NCI-H2029 treated with DMSO at 0.1 percent for 48 hours (cell line): ENCODE measurements at places on chromosomes 16 and 17.

GRCh38 chr16:56972403-56973293 is 10.9 kb downstream of the CETP start:
- DNase-seq, result no peak

DNA sequence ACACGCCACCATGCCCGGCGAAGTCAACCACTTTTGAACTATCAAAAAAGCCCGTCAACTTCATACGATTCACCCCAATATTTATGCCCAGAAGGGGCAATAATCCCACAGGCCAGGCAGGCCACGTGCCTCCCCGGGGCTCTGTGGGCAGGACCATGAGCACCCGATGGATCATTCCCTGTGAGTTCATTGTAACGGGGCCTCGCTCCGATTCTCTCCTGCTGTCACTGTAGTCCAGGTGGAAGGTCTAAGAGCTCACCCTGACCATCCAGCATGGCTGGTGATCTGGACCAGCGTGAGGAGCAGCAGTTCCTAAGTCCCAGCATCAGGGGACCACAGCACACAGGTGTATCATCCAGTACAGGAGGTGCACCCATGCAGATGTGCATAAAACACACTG is 77.5 kb upstream of the DOC2B start:
- no peak for DNase-seq

DNA sequence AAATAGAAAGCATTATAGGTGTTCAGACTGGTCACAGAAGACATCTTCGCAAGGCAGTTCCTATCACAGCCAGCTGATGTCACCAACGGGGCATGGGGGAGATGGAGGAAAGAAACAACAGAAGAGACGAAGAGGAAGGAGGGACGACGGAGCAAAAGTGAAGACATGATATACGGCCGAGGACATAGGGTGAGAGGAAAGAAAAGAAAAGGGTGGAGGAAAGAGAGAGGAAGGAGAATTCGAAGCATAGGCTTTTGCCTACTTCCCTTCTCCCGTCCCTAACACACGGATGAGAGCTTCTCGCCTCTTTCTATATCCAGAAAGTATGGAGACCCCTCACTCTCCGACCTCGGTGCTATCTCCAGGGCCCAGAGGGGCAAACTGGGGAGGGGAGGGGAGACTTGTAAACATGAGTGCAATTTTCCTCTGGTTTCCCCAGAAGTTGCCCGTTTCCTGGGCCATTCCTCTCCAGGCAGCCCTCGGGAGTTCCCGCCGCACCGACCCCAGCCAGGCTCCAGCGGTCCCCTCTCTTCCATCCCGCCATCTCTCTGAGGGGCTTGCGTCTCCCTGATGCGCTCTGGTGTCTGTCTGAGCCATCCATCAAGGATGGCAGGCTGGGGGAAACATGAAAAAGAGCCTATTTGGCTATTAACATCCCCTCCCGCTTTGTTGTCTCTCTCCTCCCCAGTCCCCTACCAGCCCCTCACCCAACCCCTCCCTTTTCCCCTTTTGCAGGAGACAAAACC is 26.0 kb downstream of the COPZ2 start:
- no peak for DNase-seq

DNA sequence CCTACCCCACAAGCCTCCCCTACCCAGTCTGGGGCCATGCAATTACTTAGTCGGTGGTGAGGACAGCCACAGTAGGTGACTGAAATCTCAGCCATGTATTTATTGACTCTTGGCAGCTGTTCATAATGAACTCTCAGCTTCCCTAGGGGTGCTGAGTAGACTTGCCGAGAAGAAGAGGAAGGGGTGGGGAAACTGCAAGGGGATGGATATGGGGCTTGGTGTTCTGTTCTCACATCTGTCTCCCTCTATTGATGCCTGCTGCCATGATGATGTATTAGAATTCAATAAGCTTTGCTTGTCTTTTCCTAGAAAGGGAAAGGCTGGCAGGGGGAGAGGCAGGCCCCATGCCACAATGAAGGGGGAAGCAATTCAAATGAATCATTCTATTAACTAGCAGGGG is 112.9 kb downstream of the GP2 start:
- no peak for DNase-seq

DNA sequence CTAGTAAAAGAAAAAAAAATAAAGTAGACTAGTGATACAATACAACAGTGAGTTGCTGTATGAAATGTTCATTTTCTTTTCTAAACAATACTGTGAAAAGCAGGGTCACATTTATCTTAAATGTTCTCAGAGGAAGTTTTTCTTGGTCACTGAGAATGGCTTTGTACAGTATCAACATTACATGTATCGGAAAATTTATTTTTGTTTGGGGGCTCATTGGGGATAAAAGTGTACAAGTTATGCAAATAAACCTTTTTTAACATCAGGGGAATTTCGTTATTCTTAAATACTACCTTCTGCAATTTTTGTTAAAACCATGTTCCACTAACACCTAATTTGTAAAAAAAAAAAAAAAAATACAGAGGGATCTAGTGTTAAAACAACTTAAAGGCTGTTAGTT is 8.7 kb upstream of the ZNF594 start:
- no peak for DNase-seq

DNA sequence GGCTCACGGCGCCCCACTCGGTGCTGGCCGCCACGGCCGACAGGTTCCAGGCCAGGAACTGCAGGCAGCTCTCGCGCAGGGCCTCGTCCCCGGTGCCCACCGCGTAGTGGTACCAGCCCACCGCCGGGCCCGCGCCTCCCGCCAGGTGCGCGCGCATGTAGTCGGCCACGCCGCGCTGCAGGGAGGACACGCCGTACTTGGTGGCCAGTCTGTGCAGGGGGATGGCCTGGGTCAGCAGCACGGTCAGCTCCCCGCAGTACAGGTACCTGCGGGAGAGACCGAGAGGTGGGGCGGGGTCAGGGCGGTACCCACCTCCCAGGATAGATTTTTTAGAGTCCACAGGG is 4.2 kb downstream of the BTBD17 start:
- DNase-seq, result no peak

- no peak for DNase-seq
These were observed 114.6 kb downstream of the ZNF18 start for GRCh38 chr17:11882716-11883115.

DNA sequence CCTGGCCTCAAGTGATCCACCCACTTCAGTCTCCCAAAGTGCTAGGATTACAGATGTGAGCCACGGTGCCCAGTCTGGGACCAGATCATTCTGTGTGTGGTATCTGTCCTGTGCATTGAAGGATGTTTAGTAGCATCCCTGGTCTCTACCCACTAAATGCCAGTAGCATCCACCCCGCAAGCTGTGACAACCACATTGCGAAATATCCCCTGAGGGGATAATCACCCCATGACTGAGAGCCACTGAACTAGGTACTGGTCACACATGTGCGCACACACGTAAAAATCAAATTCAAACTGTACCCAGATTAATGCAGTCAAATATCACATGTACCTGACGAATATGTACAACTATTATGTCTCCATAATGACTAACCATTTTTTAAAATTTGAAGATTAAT is 35.8 kb downstream of the TEKT5 start:
- DNase-seq, result no peak

DNA sequence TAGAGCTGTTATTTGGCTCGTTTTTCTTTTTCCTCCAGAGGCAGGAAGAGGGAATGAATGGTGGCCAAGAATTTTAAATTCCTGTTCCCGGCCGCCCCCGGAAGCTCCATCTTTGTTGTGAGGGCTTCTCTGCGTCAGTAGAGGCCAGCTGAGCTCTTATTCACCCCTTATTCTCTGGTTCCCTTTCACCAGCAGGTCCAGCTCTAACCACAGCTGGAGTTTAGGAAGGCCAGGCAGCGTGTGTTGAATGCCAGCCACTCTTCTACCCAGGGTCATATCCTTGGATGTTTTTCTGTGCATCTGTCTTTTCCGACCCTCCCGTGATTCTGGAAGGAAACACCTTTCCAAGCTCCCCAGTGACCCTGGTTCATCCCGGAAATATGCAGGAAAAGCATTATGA is 570.5 kb downstream of the WWOX start:
- no peak for DNase-seq

- DNase-seq, result no peak
These were observed 19.7 kb downstream of the WFDC1 start for GRCh38 chr16:84314373-84314772.

GRCh38 chr17:76683921-76684745 is 26.6 kb downstream of the MXRA7 start:
- DNase-seq, result no peak

- no peak for DNase-seq
These were observed 187.5 kb upstream of the FOXF1 start for GRCh38 chr16:86322806-86323205.

DNA sequence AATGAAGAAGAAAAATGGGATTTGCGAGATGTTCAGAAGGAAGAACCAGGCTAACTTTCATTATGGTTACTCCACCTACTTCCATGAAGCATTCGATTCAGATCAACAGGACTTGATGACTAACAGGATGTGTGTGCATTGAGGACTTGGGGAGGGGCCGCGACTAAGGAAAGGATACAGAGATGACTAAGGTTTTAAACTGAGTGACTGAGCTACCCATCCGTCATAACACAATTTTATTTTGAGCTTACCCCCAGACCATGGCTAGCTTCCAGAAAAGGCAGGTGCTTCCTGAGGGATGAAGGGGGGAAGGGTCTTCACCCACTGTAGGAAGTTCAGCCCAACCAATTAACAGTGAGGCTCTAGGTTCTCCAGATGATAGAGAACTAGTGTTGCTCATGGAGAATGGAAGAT is 2.5 kb upstream of the CDYL2 start:
- DNase-seq, result no peak

DNA sequence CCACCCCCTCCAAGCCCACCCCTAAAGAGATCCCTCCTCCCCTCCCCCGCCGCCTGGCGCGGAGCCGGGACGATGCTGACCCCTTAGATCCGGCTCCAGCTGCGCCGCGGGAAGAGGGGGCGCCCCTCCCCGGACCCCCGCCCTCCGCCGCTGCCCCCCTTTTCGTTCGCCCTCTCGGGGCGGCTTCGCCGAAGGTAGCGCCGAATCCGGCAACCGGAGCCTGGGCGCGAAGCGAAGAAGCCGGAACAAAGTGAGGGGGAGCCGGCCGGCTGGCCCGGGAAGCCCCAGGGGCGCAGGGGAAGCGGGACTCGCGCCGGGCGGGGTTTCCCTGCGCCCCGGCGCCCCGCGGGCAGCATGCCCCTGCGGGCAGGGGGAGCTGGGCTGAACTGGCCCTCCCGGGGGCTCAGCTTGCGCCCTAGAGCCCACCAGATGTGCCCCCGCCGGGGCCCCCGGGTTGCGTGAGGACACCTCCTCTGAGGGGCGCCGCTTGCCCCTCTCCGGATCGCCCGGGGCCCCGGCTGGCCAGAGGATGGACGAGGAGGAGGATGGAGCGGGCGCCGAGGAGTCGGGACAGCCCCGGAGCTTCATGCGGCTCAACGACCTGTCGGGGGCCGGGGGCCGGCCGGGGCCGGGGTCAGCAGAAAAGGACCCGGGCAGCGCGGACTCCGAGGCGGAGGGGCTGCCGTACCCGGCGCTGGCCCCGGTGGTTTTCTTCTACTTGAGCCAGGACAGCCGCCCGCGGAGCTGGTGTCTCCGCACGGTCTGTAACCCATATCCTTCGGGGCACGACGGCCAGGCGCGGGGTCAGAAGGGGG is 623 bp downstream of the CACNA1G start:
- DNase-seq, result no peak

DNA sequence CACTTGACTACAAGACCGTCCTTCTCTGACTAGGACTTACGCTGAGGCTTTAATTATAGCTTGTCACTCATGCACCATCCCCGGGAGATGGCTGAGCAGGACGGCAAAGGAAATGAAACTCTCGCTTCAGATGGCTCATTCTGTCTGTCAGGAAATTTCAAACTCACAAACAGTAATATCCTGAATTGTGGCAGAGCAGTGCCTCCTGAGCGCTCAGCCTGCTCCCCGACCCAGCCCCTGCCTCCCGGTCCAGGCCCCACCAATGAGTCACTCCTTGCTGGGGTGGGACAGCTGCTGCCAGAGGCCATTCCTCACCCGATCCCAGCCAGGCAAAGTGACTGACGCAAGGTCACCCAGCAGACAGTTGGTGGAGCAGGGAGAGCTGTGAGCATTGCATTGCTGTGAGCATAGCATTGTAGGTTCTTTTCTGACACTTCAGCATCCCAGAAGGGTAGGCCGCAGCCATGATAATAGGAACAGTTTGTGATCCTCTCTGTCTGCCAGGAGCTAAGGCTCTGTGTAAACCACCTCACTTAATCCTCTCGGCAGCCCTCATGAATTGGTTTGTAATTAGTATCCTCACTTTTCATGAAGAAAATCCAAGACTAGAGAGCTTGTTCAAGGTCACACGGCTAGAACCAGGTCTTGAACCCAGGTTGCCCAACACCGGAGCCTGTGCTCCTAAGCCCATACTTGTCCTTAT is 20.9 kb downstream of the CCDC182 start:
- DNase-seq, result no peak

GRCh38 chr16:19132255-19132654 is 18.5 kb downstream of the ITPRIPL2 start:
- no peak for DNase-seq

GRCh38 chr17:6666077-6666521 is 14.5 kb downstream of the C17orf100 start:
- peak; percentile 14 for DNase-seq

GRCh38 chr17:49742166-49742638 is 21.7 kb downstream of the FAM117A start:
- no peak for DNase-seq
